Activated CD4-positive, alpha-beta T cell treated with anti-CD3 and anti-CD28 coated beads, Interleukin-2, amount 10 ng/mL, durations not matched to agents 24 days and 14 days (primary cell): ENCODE measurements at places on chromosomes 2 and 18. TPM values are rescaled to one million over a fixed set of nuclear protein-coding genes. Genes with fewer than 3 reads are reported as not detected.

RIT2 gene
- not detected in 2 replicates for total RNA-seq

SPP2 gene
- not detected in 2 replicates for total RNA-seq

IFIH1 gene
- 22.5 and 26.3 TPM in 2 replicates for total RNA-seq

SERPINB11 gene
- total RNA-seq, result not detected in 2 replicates

GNAL gene
- total RNA-seq, result 0.36 and 0.40 TPM in 2 replicates

SCYGR7 gene
- total RNA-seq, result not detected in 2 replicates

HOXD13 gene
- total RNA-seq, result not detected in 2 replicates

ESPNL gene
- 0.07 and 0.26 TPM in 2 replicates for total RNA-seq
